ENCODE measurements at places on chromosomes 11 and 22. TPM values are rescaled to one million over a fixed set of nuclear protein-coding genes. Genes with fewer than 3 reads are reported as not detected.

- DNase-seq, result no peak
These were observed 117.3 kb downstream of the RASSF10 start for GRCh38 chr11:13126430-13126829.

NLRP14 gene
- total RNA-seq, result 0.06 TPM

C1QTNF5 gene
- 32.9 TPM for total RNA-seq

GRCh38 chr11:6705905-6706535 is 22.9 kb upstream of the MRPL17 start:
- DNase-seq, result peak; percentile 38

- DNase-seq, result peak; percentile 71
These were observed 14.9 kb upstream of the TSKU start for GRCh38 chr11:76768088-76768908.

DNA sequence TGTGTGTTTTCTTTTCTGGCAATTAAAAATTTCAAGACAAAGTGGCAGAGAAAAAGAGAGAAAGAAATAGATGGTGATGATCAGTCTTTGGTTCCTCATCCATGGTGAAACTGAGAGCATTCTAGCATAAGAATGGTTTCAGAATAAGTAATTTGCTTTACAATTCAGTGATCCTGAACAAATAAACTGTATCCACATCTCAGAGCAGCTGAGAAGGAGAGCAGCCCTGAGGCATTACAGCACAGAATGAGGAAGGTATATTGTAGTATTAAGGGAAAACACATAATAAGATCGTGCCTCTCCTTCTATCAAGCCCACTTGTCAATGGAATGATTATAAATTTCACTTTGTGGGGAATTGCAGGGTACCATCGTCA is 17.4 kb downstream of the LUZP2 start:
- no peak for DNase-seq

MMP7 gene
- 1,865 TPM for total RNA-seq

C11orf97 gene
- total RNA-seq, result not detected

GSTT2B gene
- 16.2 TPM for total RNA-seq

DNA sequence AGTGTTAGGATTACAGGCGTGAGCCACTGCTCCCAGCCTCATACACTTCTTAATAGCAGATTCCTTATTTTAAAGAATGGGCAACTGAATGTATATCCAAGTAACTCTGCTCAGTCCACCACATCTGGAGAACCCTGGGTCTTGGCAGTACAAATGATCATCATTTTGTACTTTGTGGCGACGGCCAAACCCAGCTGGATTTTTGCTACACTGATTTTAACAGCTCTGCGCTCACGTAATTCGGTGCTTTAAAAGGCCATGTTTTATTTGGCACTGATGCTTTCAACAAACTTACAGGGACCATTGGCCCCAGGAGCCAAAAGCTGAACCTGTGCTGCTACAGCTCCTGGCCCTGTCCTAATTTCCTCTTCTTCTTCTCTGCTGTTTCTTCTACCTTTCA is 60.8 kb upstream of the PDE3B start:
- no peak for DNase-seq

- DNase-seq, result no peak
These were observed 389.5 kb upstream of the B3GAT1 start for GRCh38 chr11:134801570-134801969.

Data from mucosa of gallbladder (tissue), 1 donor.